ENCODE measurements at places on chromosomes 7 and 10.

DNA sequence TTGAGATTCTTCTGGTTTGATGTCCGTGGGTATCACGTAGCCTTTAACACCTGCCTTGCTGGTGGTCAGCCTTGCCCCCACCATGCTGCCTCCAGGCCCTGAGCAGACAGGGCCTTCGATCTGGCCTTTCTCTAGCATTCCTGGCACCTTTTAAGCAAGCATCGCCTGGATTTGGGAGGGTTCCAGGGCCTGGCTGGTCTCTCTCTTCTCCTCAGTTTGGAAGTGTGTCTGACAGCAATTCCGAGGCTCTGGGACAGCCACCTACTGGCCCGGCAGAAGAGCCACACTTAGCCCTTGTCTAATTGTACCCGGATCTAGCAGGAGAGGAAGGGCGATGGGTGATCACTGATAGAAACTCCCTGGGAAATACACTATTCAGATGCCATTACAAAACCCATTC lies 441.3 kb upstream of the MKI67 start:
- no peak for DNase-seq
- no peaks in the 10 kb centered on the region for H3K27me3 ChIP-seq
- H3K36me3 ChIP-seq = no peaks in the 10 kb centered on the region
- no peak overlapping the region for H3K27ac ChIP-seq

- no peaks in the 10 kb centered on the region for H3K27me3 ChIP-seq
- H3K27ac ChIP-seq = no peak overlapping the region
- H3K4me1 ChIP-seq = no peaks in the 10 kb centered on the region
- DNase-seq = no peak
These were observed 413.7 kb upstream of the GHITM start for GRCh38 chr10:83725567-83725966.

DNA sequence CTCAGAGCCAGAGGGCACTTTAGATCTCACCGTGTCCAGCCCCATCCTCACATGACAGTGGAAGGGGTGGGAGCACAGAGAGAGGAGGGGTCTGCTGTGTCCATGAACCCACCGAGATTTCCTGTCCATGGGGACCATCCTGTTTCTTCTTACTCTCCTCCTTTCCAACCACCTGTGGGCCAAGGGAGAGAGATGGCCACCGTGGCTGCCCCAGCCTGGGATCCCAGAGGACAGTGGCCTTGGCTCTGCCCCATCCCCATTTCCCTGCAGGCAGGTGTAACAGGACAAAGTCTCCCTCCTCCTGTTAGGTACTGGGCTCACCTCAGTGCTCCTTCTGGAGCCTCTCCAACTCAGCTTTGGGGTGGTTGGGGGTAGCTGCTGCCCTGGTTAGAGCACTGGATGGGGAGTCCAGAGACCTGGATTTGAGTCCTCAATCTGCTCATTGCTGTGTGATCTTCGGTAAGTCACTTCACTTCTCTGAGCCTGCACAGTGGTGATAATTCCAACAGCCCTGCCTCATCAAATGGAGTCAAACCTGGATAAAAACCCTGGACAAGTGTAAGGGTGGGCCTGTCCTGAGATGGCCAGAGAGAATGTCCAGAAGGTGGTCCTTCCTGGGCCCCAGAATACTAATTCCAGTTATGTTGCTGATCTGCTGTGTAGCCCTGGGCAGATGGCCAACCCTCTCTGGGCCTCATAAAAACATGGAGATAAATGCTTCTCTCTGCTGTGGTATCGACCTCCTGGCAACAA lies 17.8 kb upstream of the PCBD1 start:
- no peak for DNase-seq
- H3K4me3 ChIP-seq = no peak overlapping the region
- no peak overlapping the region for H3K27ac ChIP-seq
- H3K36me3 ChIP-seq = no peaks in the 10 kb centered on the region

GRCh38 chr10:77504196-77504872 lies 133.3 kb downstream of the KCNMA1 start:
- H3K4me3 ChIP-seq = no peak overlapping the region
- no peak for DNase-seq
- H3K36me3 ChIP-seq = no peaks in the 10 kb centered on the region
- no peak overlapping the region for H3K27ac ChIP-seq
- no peaks in the 10 kb centered on the region for H3K27me3 ChIP-seq

- H3K27me3 ChIP-seq = no peaks in the 10 kb centered on the region
- no peak overlapping the region for H3K27ac ChIP-seq
- H3K36me3 ChIP-seq = no peaks in the 10 kb centered on the region
- H3K4me1 ChIP-seq = no peaks in the 10 kb centered on the region
These were observed 102.4 kb downstream of the SEMA3E start for GRCh38 chr7:83546586-83546985.

GRCh38 chr10:77006836-77007511 lies 630.6 kb downstream of the KCNMA1 start:
- H3K4me1 ChIP-seq = peaks cover 26% of the 10 kb centered on the region
- no peaks in the 10 kb centered on the region for H3K36me3 ChIP-seq
- no peaks in the 10 kb centered on the region for H3K27me3 ChIP-seq
- no peak overlapping the region for H3K27ac ChIP-seq
- H3K4me3 ChIP-seq = no peak overlapping the region

GRCh38 chr10:102312683-102313082 lies 67.4 kb downstream of the GBF1 start:
- H3K27ac ChIP-seq = no peak overlapping the region
- DNase-seq = no peak
- no peak overlapping the region for H3K4me3 ChIP-seq
- no peaks in the 10 kb centered on the region for H3K27me3 ChIP-seq
- peaks cover 10% of the 10 kb centered on the region for H3K36me3 ChIP-seq

GRCh38 chr10:68684413-68684812 lies 36.6 kb upstream of the CCAR1 start:
- no peaks in the 10 kb centered on the region for H3K4me1 ChIP-seq
- no peak overlapping the region for H3K27ac ChIP-seq
- H3K36me3 ChIP-seq = peaks cover 72% of the 10 kb centered on the region
- no peak for DNase-seq
- H3K27me3 ChIP-seq = no peaks in the 10 kb centered on the region
- H3K4me3 ChIP-seq = no peak overlapping the region

DNA sequence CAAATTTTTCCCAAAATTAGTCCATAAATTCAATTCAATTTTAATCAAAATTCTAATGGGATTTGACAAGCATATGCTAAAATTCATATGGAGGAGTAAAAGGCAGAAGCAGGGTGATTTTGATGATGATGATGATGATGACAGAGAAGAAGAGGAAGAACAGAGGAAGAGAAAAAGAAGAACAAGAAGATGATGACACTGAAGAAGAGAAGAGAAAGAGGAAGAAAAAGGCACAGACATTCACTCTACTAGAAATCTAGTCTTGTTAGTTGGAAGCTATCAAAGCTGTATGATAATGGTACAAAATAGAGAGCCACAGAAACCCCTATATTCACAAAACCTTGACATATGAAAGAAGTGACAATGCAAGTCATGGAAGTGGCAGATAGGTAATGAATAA lies 157.9 kb downstream of the ELMO1 start:
- DNase-seq = no peak
- no peak overlapping the region for H3K4me3 ChIP-seq
- H3K27me3 ChIP-seq = no peaks in the 10 kb centered on the region
- no peaks in the 10 kb centered on the region for H3K36me3 ChIP-seq
- H3K27ac ChIP-seq = peak overlapping the region; percentile 60

- peak overlapping the region; percentile 8 for H3K4me3 ChIP-seq
- DNase-seq = no peak
- H3K36me3 ChIP-seq = no peaks in the 10 kb centered on the region
- H3K27ac ChIP-seq = peak overlapping the region; percentile 99
These were observed 16.2 kb downstream of the CHST3 start for GRCh38 chr10:71980181-71981014.

Measured in tibial nerve (tissue), 4 donors.